ENCODE measurements at places on chromosomes 5 and 9.

- no peak for DNase-seq
These were observed 115.0 kb downstream of the CETN3 start for GRCh38 chr5:90294604-90295003.

DNA sequence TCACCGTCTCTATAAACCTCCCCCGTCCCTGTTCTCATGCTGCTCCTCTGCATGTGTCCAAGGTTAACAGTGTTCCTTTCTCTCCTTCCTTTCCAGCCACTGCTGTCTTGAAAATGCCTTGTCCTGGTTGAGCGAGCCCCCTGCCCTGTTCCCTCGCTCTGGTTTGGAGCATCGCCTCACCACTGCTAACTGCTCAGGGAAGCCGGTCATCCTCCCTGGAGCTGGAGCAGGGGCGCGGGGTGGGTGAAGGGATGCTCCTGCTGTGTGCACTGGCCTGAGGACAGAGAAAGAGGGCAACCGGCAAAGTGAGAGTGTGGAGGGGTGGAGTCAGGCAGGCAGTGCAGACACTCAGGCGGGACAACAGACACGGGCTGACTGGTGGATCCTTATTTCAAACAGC lies 19.4 kb downstream of the UBE2QL1 start:
- DNase-seq = no peak

DNA sequence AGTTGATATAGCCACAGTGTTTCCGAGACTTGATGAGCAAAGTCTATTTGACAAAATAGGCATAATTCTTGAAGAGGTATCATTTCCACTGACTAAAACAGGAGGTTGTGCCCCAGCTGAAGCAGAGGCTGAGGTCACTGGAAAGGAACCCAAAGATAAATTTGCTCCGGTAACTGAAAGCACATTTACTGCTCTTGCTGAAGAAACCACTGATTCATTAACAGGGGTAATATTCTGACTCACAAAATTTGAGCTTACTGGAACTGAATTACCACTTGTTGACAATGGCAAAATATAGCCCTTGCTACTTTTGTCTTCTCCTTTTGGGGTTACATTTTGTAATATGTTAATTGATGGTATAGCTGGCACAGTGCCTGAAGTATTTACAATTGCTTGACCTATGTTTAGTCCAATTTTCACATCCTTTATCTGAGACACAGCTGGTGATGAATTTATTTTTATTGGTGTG lies 30.2 kb downstream of the MLANA start:
- DNase-seq = no peak

DNA sequence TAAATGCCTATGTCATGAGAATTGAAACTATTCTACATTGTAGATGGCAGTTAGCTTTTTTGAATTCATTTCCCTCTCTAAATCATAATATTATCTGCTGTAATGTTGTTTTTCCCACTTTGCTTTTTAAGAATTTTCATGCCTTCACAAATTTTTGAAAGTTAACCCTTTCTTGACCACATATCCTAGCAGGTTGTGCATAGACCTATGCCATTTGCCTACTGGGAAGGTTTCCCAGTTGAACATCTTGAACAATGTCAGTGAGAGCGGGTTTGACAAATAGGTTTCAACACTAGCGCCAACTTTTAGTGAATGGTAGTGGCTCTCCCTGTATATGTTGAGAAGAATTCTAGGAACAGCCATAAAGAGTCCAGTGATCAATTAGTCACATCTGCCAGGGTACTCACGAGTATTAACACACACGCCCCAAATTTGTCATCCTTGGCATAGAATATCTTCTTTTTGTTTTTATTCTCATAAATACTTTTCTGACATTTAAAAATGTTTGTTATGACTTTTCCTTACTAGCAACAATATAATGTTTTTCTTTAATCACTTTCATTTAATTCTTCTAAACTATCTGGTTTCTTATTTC lies 307.6 kb downstream of the PJA2 start:
- DNase-seq = no peak

DNA sequence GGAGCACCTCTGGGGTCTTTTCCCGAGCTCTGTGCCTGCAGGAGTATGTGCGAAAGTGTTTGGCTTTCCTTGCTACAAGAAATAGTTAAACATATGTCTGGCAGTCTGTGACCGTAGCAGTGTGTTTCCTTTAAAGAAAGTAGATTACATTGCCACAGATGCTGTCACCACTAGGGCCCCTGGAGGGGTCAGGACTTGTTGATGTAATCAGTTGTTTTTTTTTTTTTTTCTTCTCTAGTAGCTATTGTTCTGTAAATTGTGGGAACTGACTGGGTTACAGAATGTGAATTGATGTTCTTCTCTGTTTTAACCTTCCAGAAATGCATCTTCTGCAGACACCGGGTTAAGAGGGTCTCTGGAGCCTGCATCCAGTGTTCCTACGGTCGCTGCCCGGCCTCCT lies 345.6 kb downstream of the KDM4C start:
- DNase-seq = no peak

DNA sequence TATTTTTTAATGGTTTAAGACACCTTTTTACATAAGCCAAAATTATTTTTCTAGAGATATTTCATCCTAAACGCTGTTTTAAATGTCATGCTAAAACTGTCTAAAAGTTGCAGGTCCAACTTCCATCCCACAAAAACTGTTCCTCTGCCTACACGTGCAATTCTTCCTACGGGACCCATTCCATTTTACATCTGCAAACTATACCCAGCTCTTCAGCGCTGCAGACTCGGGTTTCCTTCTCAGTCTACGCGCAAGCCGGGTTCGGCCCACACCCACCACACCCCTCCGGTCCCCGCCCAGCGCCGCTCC lies 8.7 kb downstream of the RANBP6 start:
- no peak for DNase-seq

DNA sequence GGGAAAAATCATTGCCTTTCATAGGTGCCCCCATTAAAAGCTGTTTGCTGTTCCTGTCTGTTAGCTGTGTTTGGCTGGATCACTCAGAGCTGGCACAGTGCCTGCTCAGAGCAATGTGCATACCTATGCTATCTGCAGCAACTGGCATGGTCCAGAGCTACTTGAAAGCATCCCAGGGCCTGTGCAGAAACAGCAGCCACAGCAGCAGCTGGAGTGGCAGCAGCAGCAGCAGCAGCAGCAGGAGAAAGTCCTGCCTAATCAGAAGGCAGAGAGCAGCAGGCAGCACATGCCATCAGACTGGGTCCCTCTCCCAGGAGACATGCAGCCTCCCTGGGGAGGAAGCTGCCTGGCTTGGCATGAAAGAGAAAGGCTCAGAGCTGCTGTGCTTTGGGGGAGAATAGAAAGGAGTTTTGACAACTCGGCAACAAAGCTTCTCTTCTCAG lies 243.8 kb upstream of the WWC1 start:
- no peak for DNase-seq

- no peak for DNase-seq
These were observed 94.2 kb upstream of the VCAN start for GRCh38 chr5:83377131-83377865.

- no peak for DNase-seq
These were observed 125.2 kb downstream of the SLIT3 start for GRCh38 chr5:169175733-169176132.

DNA sequence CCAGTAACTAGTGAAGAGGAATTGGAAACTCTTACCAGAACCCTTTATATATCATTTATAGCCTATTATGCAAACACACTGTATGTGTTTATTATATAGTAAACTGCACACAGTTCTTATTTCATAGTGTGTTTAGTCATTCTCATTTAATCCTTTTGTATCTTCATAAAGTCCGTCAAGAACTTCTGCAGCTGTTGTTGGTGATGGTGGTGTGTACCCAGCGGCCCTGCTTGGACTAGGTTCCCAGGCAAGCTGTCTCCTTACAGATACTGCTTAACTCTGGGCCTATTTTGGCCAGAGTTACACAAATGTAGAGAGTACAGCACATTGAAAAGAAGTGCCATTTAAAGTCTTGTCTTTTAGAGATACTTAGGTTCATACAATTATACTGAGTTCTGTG lies 231.9 kb downstream of the NDUFS4 start:
- no peak for DNase-seq

- DNase-seq = no peak
These were observed 23.9 kb downstream of the LECT2 start for GRCh38 chr5:135930949-135931295.

- no peak for DNase-seq
These were observed 48.6 kb downstream of the UBAP1 start for GRCh38 chr9:34227445-34227844.

- DNase-seq = no peak
These were observed 84.9 kb downstream of the KLHL3 start for GRCh38 chr5:137651022-137651421.

- DNase-seq = no peak
These were observed 194.0 kb downstream of the HTR1A start for GRCh38 chr5:63768221-63768620.

- no peak for DNase-seq
These were observed 37.9 kb upstream of the RASA1 start for GRCh38 chr5:87229780-87230179.

GRCh38 chr5:177476531-177477233 lies 3.2 kb upstream of the DBN1 start:
- no peak for DNase-seq

DNA sequence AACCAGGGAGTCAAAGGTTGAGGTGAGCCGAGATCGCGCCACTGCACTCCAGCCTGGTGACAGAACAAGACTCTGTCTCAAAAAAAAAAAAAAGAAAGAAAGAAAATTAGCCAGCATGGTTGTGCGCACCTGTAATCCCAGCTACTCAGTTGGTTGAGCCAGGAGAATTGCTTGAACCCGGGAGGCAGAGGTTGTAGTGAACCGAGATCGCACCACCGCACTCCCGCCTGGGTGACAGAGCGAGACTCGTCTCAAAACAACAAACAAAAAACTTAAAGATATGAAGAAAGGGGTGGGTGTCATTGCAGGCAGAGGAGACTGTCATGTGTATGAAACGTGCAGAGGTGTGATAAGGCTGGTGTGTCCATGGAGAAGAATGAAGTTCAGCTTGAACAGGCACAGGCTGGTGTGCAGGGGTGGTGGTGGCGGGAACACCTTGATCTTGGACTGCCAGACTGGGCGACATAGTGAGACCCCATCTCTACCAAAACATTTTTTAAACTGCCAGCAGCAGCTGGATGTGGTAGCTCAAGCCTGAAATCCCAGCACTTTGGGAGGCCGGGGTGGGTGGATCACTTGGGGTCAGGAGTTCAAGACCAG lies 69.6 kb downstream of the UGCG start:
- DNase-seq = no peak

DNA sequence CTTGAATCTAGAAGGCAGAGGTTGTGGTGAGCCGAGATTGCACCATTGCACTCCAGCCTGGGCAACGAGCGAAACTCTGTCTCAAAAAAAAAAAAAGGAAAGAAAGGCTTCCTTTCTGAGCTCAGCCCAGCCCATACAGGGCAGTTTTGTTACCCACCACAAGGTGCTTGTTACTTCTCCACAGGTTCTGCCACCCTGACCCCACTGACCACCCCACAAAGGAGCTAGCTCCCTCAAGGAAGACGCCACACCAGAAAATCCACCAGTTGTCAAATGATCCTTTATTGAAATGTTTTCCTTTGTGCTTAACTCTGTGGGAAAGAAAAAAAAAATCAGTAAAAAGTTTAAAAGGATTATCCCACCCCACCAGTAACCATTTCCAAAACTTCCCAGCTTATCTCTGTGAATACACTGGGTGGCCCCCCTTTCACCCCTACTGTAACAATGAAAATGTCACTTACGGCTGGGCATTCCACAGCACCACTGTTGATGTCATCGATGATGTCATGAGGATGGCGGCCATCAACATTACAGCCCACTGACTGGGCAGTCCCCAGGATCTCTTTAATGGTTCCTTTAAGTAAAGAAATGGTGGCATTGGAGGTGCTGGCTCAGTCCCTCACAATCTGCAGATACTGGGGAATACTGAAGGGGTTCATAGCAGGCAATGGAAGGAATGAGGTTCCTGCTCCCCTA lies 3.6 kb downstream of the RPL12 start:
- no peak for DNase-seq

DNA sequence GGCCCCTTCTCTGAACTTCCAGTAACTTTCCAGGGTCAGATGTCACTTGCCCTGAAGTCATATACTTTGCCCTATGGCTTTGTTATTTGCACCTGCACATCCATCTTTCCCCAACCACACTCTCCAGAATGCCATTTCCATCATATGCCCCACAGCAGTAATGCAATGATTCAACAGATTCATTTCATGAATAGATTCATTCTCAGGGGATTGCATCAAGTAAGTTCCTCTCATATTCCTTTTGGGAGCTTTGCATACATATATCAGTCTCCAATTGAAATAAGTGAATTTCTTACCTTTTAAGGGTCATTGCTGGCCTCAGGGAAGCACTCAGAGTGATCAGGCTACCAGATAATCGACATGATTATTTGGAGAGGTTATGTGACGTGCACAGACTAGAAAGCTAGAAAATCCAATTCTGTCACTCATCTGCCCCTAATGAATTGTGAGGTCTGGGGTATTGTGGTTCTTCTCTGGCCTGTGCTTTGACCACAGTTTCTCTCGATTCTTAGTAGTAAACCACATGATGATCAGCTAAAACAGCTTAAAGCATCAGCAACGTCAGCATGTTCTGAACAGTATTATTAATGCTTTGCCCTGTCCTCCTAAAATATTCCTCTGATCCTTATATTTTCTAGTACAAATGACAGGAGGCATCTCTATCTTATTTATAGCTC lies 179.9 kb downstream of the ATPSCKMT start:
- DNase-seq = no peak

DNA sequence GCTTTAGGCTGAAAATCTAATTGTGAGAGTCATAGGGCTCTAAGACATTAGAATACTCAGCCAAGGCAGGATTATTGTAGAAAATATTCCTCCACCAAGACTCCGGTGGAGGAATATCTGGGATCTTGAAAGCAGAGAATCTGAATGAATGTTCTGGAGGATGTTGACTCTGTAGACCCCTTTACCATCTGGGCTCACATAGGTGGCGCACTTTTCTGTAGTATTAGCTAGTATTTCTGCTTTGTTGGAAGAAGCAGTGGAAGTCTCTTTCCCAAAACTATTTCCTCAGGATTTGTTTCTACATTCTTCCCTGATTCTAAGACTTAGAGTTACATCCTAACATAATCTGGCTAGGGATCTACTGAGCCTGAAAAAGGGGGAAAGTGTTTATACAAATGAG lies 752.4 kb upstream of the SEMA6A start:
- DNase-seq = no peak

DNA sequence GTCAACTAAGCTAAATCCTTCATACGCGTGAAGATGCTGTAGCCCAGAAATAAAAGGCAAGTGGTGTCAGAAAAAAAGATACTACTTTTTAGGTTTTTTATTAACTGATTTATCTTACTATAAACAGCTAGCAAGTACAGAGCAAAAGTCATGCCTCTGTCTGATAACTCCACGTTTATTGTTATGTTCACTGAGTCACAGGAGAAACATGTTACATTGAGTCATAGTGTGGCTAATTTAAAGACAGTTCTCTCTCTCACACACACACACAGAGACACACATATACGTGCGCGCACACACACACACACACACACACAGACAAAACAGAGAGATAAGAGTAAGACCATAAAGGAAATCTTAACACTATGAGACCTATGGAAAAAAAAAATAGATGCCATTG lies 770.0 kb upstream of the CDH10 start:
- no peak for DNase-seq

GRCh38 chr5:112709416-112709815 lies 28.3 kb upstream of the APC start:
- DNase-seq = no peak

- DNase-seq = no peak
These were observed 326.7 kb downstream of the PIK3R1 start for GRCh38 chr5:68542207-68542606.
